Fibroblast of lung (primary cell): ENCODE measurements at places on chromosomes 12 and 14. TPM values are rescaled to one million over a fixed set of nuclear protein-coding genes. Genes with fewer than 3 reads are reported as not detected.

DNA sequence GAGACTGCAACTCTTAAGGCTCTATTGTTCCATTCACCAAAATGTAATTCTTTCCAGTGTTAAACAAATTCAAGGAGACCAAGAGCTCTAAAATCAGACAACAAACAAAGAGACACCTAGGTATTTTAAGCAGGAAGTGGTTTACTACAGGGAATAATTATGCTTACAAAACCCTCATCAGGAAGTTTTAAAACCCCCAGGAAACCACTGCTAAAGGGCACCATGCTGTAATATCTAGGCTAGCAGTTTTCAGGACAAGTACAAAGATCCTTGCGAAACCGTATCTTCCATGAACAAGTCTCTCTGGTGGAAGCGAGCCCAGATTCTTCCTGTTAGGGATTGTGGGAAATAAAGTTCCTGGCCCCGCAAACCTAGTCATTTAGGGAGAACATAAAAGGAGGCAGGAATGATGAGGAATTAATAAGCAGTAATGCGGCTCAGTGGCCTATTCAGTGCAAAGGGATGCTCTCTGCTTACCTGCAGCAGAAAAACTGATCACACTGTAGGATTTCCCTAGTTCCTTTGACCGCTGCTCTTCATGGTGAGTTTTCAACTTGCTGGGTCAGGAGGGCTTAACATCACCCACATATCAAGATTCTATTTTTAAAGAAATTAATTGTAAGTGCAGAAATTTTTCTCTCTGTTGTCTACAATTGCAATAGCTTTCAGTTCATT is 42.8 kb downstream of the ACSM4 start:
- no peaks in the 10 kb centered on the region for H3K4me1 ChIP-seq
- no peak overlapping the region for H3K27ac ChIP-seq
- no peak overlapping the region for H3K4me3 ChIP-seq

The DIO2 gene
- 0.77 and 3.3 TPM in 2 replicates for total RNA-seq

- no peak overlapping the region for H3K27ac ChIP-seq
- no peak for DNase-seq
- no peaks in the 10 kb centered on the region for H3K27me3 ChIP-seq
- no peaks in the 10 kb centered on the region for H3K4me1 ChIP-seq
- H3K4me3 ChIP-seq, result no peak overlapping the region
Observed at GRCh38 chr14:63551332-63551731, 8.2 kb upstream of the PPP2R5E start.

- no peaks in the 10 kb centered on the region for H3K4me1 ChIP-seq
- no peak overlapping the region for H3K27ac ChIP-seq
- DNase-seq, result no peak
- H3K36me3 ChIP-seq, result no peaks in the 10 kb centered on the region
- H3K27me3 ChIP-seq, result no peaks in the 10 kb centered on the region
Observed at GRCh38 chr14:93347850-93348249, 868 bp downstream of the COX8C start.

The FOXM1 gene
- 1.3 and 7.3 TPM in 2 replicates for total RNA-seq

GRCh38 chr12:68868043-68868790 is 60.2 kb downstream of the MDM2 start:
- no peak overlapping the region for H3K4me3 ChIP-seq
- no peaks in the 10 kb centered on the region for H3K27me3 ChIP-seq
- no peaks in the 10 kb centered on the region for H3K36me3 ChIP-seq
- no peak for DNase-seq

- no peaks in the 10 kb centered on the region for H3K27me3 ChIP-seq
- H3K4me3 ChIP-seq, result no peak overlapping the region
- DNase-seq, result peak; percentile 94
- H3K27ac ChIP-seq, result peak overlapping the region; percentile 72
Observed at GRCh38 chr12:26153421-26154154, 28.8 kb upstream of the BHLHE41 start.

- DNase-seq, result no peak
- H3K4me1 ChIP-seq, result no peaks in the 10 kb centered on the region
- no peak overlapping the region for H3K4me3 ChIP-seq
- no peaks in the 10 kb centered on the region for H3K36me3 ChIP-seq
- no peak overlapping the region for H3K27ac ChIP-seq
- H3K27me3 ChIP-seq, result no peaks in the 10 kb centered on the region
Observed at GRCh38 chr12:104840262-104840661, 117.8 kb downstream of the SLC41A2 start.

The HOXC10 gene
- total RNA-seq, result not detected in 2 replicates

The SLC6A13 gene
- total RNA-seq, result not detected in 2 replicates

- peak within 1 kb of the TSS; percentile 85 for H3K27ac ChIP-seq
- peaks cover 4% of the 10 kb centered on the region for H3K4me1 ChIP-seq
- H3K4me3 ChIP-seq, result peak within 1 kb of the TSS; percentile 45
- peak; percentile 94 for DNase-seq
- H3K27me3 ChIP-seq, result no peaks in the 10 kb centered on the region
Observed at GRCh38 chr14:87992718-87993628, at the start of gene GALC. Gene GALC, minus strand, starts transcription at chr14:87993182. Its CDS starts 18 bp downstream, at chr14:87993164.
